ENCODE measurements at places on chromosomes 4 and X. TPM values are rescaled to one million over a fixed set of nuclear protein-coding genes. Genes with fewer than 3 reads are reported as not detected.

The RAB33A gene
- total RNA-seq = 10.1 TPM

The SCML1 gene
- 18.0 TPM for total RNA-seq

The SLC16A2 gene
- 0.19 TPM for total RNA-seq

The PPARGC1A gene
- total RNA-seq = not detected

The ESX1 gene
- not detected for total RNA-seq

The PRSS12 gene
- total RNA-seq = not detected

The TMEM150C gene
- total RNA-seq = not detected

Data from CD4-positive, alpha-beta memory T cell (primary cell).